HuH-7 (cell line): ENCODE measurements at places on chromosomes 4 and X.

GRCh38 chr4:146105464-146105863, 70.1 kb upstream of the LSM6 start:
- no peak for DNase-seq

DNA sequence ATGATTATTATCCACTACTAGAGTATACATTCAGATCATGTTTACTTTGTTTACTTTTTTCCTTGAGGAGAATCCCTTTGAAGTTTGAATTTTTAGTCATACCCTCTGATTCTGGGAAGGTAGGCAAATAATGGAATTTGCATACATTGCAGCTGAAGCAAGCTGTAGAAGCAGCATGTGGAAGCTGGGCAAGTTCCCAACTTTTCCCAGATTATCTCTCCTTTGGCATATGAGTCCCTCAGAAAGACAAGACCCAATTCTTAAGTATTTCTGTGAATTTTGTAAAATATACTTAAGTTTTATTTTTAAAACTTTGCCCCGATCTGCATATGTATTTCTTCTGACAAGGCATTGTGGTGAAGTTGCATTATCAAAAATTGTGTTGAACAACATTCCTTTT, 94.9 kb downstream of the CNKSR2 start:
- DNase-seq: no peak

- DNase-seq: no peak
Observed at GRCh38 chr4:23881052-23881501, 8.8 kb downstream of the PPARGC1A start.

- DNase-seq: no peak
Observed at GRCh38 chr4:104930298-104930697, 216.4 kb upstream of the TET2 start.

DNA sequence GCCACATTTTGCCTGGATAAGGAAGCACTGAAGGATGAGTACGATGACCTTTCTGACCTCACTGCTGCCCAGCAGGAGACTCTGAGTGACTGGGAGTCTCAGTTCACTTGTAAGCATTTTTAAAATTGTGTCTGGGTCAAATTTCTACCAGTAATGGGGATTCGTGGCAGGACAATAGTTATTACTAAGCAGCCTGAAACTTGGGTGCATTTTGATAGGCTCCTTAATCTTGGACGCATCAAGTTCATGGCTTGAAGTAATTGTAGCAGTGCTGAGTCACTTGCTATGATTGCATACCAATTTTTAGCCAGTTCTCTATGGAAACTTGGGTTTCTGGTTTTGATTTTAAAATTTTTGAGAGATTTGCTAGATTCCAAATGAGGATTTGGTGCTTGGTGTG, 4.3 kb downstream of the PGRMC1 start:
- no peak for DNase-seq

DNA sequence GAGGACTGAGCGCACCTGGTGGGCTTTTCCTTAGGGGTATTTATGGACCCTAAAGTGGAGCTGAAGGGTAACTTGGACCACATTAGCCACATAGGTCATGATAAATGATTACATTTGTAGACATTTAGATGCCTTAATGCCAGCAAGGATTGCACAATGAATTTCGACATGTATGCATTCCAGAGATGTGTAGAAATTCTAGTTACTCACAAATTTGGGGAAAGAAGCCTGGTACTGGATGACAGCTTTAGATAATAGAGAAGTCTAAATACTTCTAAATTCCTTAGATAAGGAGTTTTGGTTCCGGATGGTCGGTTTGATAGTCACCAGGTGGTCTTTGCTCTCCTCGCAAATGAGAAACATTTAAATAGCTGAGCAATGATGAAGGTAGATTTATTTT, 609.5 kb upstream of the PRKX start:
- DNase-seq: no peak

GRCh38 chr4:104973708-104974107, 173.0 kb upstream of the TET2 start:
- DNase-seq: no peak
